Mucosa of descending colon (tissue), 3 donors: ENCODE measurements at places on chromosomes 2 and 18. TPM values are rescaled to one million over a fixed set of nuclear protein-coding genes. Genes with fewer than 3 reads are reported as not detected.
A peak's percentile ranks its signal among the peaks of the same experiment; 100 is the strongest.

Gene COL5A2
- total RNA-seq = 58.5 TPM

Gene TDRD15
- not detected for total RNA-seq

GRCh38 chr2:209474960-209475359 lies 51.1 kb downstream of the MAP2 start:
- no peak for DNase-seq

DNA sequence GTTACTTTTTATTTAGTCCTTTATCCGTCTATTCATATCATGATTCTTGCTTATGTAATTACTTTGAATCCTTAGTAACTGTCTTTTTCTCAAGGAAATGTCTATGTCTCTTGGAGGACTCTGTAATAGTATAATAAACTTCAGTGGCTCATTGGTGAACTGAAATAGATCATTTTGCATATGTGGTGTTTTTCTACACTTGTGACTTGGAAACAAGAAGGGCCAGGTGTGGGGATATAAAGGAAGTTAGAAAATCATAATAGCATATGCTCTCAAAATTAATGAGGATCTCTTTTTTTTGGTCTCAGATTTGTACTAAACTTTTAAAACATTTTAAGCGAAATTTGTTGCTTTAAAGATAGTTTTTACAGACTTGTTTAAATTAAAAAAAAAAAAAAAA lies 453.0 kb upstream of the CDH20 start:
- no peak for DNase-seq

GRCh38 chr2:208265371-208265800 lies 669 bp upstream of the PIKFYVE start:
- DNase-seq = peak; percentile 64

DNA sequence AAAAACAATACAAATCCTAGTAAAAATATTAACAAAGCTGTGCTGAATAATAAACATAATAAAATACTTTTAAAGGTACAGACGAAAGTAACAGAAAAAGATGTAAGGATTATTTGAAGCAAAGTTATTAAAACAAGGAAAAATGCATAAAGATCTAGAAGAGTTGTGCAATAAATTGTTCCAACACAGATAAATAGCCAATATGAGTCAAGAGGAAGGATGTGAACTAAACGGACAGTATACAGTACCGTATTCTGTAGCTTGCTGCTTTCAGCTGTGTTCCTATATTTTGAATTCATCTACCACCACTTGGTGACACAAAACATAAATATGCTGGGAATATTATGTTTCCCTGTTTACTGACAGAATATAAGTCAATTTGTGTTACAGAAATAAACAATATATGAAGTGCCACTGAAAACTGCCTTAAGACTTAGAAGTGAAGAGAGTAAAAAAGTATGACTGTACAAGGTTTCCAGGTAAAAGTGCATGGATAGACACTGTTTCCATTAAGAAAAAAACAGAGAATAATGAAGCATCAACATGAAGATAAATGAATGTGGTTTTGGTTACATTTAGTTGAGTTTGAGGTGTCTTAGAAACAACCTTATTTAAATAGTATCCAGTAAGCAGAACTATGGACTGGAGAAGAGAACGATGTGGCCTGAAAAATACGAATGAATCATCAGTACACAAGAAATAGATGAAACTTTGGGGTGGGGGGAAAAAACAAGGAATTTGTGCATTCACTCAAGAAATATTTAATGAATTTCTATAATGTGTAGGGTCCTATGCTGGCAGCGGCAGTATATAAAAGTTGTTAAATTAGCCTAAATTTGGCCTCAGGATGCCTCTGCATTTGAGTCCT lies 13.1 kb downstream of the PPP3R1 start:
- no peak for DNase-seq

GRCh38 chr2:231680992-231681852 lies 27.1 kb upstream of the PTMA start:
- DNase-seq = peak; percentile 71

- DNase-seq = no peak
Observed at GRCh38 chr2:19416784-19417684, 58.6 kb upstream of the OSR1 start.
